ENCODE measurements at places on chromosomes 2 and 18. TPM values are rescaled to one million over a fixed set of nuclear protein-coding genes. Genes with fewer than 3 reads are reported as not detected.

The CD8A gene
- total RNA-seq = 6.9 TPM

The PMAIP1 gene
- 7.4 TPM for total RNA-seq

The GKN1 gene
- not detected for total RNA-seq

The MBD5 gene
- 32.7 TPM for total RNA-seq

The OR6B2 gene
- not detected for total RNA-seq

The SKOR2 gene
- not detected for total RNA-seq

The RESP18 gene
- total RNA-seq = not detected

The FSHR gene
- not detected for total RNA-seq

The SGPP2 gene
- 24.8 TPM for total RNA-seq

The C1QL2 gene
- not detected for total RNA-seq

The SERPINB3 gene
- total RNA-seq = 464 TPM

The CCDC141 gene
- total RNA-seq = 2.0 TPM

The PAX8 gene
- total RNA-seq = 1.7 TPM

The HMSD gene
- not detected for total RNA-seq

The IL36A gene
- total RNA-seq = 2.7 TPM

The C2orf78 gene
- not detected for total RNA-seq

The GALR1 gene
- total RNA-seq = 0.98 TPM

The PLCL1 gene
- total RNA-seq = 6.6 TPM

The RETREG2 gene
- 43.7 TPM for total RNA-seq

The MRO gene
- not detected for total RNA-seq

The MGAT4A gene
- total RNA-seq = 20.6 TPM

The RNU2-63P gene
- not detected for total RNA-seq

The CHST10 gene
- 5.6 TPM for total RNA-seq

The SOWAHC gene
- total RNA-seq = 25.5 TPM

The MARCO gene
- total RNA-seq = 5.6 TPM

The DSC2 gene
- 108 TPM for total RNA-seq

The NPHP1 gene
- total RNA-seq = 4.9 TPM

The CFC1 gene
- total RNA-seq = not detected
